ENCODE measurements at places on chromosomes 7 and 10.

DNA sequence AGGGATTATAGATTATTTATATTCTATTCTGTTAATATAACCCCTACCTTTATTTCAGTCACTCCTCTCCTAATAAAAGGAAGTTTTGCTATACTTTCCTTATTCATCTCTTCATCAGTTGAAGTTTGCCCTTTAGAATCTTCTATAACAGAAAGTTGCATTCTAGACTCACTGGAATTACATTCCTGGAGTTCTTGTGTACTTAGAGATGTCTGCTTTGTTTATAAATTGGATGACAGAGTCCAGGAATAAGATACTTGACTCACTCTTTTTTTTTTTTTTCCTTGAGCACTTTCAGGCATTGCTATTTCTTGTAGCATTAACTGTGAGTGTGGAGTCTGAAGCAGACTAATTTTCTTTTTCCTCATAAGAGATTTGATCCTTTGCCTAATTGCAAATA lies 640.8 kb downstream of the XPNPEP1 start:
- no peak for DNase-seq

- DNase-seq: no peak
These were observed 115.2 kb upstream of the ADAM12 start for GRCh38 chr10:126503392-126504062.

GRCh38 chr10:3159152-3159551 lies 13.4 kb downstream of the PITRM1 start:
- DNase-seq: no peak

DNA sequence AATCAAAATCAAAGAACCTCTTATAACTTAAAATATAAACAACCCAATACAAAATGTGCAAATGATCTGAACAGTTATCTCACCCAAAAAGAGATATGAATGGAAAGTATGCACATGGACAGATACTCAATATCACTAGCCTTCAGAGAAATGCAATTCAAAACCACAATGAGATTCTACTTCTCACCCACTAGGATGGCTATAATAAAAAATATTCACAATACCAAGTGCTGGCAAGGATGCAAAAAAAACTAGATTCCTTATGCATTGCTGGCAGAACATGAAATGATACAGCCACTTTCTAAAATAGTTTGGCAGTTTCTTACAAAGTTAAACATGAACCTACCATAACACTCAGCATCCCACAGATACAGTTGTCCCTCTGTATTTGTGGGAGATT lies 130.1 kb upstream of the LRRN3 start:
- no peak for DNase-seq

DNA sequence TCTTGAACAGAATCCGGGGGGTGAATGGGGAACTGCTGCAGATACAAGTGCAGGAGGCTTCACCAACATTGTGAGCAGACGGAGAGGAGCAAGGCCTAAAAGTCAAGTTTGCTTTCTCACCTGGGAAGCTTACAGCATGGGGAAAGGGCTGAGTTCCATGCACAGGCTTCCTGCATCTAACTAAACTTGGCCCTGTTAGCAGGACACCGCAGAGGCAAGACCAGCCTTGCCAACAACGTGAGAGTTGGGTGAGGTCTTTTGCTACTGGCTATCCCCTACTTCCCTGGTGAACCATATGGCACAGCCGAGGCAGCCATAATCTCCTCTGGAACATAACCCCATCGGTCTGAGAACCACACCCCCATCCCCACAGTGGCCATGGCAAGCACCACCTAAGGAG lies 14.2 kb upstream of the ADAM22 start:
- no peak for DNase-seq

GRCh38 chr10:71796749-71797405 lies 23.6 kb upstream of the VSIR start:
- no peak for DNase-seq

- no peak for DNase-seq
These were observed 143.0 kb downstream of the PRPF18 start for GRCh38 chr10:13729586-13730305.

DNA sequence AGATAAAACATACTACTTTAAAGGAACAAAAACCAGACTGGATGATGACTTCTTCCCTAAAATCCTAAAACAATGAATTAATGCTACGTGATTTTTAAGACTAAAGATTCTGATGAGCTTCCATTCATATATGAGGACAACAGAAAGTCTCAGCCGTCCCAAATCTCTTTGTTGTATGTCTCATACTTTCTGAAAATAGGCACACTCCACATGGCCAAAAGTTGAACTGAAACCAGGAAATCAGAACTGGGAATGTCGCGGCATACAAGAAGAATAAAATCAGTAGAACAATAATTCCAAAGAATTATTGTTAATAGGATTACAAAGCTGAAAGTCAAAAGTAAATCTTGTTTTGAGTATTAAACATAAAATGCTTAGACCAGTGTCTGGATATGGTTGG lies 195.4 kb upstream of the GHITM start:
- no peak for DNase-seq

DNA sequence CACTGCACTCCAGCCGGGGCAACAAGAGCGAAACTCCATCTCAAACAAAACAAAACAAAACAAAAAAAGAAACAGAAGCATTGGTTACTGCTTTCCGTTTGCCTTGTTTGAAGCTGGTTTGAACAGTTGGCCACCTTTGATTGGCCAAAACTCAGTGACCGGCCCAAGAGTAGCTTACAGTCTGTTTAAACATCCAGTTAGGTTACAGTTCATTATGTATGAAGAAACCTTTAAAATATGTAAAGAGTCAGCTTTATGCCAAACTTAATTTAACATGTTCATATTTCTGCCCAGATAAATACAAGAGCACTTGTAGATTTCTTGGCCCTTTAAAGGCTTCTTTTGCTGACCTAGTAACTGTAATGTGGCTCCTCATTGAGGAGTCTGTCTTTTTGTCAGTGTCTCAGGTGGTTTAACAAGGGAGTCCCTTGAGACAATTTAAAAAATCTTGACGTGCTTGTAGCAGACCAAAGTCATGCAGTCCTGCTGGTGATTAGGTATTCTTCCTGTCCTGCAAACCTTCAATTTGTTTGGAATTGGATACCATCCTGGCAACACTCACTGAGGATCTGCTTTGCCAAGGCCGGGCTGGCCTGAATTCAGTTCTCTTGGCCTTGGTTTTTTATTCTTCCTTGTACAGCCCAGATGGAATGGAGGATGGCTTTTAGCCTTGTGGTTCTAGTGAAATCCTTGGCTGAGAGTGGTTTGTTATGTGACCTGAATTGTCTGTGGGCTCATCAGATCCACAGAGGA lies 128.9 kb downstream of the PLXDC2 start:
- no peak for DNase-seq

DNA sequence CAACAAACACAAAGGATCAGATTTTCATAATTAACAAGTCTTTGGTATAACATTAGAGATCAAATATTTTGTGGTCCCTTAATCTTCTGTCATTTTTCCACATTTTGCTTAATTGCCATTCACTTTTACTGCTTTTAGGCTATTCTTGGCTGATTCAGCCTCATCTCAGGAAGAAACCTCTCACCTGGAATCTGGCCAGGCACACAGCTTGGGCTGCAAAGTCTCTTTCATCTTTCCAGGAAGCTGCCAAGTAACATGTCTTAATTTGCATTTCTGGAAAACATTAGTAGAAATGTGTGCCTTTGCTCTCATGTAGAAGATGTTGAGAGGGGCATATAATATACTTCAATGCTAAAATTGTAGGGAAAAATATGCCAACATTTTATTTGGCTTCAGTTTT lies 174.2 kb upstream of the STEAP4 start:
- no peak for DNase-seq

DNA sequence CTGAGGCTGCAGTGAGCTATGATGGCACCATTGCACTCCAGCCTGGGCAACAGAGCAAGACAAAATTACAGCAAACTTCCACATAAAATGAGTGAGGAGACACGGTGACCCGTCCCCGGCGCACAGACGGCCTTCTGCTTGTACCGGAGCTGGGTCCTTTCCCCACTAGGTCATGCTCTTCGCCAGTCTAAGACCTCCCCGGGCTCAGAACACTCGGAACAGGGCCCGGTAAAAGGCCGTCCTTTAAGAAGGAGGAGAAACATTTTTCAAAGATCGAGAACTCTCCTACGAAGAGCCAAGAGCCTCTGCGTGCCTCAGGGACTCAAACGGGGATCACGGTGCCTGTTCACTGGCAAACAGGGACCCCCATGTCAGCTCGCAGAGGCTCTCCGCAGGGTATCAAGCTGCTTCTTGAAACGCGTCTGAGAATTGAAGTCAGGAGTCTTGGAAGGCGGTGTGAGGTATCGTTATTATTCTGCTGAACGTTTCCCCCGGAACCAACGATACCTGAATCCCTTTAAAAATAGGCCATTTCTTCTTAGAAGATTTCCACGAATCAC lies 9.0 kb downstream of the CARD11 start:
- no peak for DNase-seq

DNA sequence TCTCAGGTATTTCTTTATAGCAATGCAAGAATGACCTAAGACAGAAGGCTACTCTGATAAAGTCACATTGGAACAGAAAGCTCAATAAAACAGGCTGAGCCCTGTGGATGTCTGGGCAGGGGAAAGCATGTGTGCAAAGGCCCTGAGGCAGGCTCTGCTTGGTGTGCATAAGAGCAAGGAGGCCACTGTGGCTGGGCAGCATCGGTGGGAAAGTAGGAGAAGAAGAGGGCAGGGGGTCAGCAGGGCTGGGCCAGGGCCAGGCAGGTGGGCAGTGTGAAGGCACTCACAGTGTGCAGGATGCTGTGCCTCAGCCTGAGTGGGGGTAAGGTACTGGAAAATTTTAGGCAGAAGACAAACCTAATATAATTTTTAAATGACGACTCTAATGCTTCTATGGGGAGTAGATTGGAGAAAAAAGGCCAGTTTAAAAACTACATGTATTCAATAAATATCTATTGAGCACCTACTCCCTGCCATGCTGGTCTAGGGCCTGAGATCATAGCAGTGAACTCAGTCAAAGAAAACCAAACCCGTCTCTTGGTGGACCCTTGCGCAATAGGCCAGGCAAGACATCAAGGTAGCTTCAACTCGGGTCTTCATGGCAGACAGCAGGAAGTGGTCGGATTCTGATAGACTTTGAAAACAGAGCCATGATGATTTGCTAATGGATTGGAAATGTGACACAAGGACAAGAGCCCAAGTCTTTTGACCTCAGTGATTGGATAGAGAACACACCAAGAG lies 572.3 kb downstream of the TCERG1L start:
- DNase-seq: no peak

GRCh38 chr10:87734987-87735827 lies 75.5 kb downstream of the PAPSS2 start:
- no peak for DNase-seq

- no peak for DNase-seq
These were observed 5.5 kb downstream of the SMARCD3 start for GRCh38 chr7:151243045-151243349.

DNA sequence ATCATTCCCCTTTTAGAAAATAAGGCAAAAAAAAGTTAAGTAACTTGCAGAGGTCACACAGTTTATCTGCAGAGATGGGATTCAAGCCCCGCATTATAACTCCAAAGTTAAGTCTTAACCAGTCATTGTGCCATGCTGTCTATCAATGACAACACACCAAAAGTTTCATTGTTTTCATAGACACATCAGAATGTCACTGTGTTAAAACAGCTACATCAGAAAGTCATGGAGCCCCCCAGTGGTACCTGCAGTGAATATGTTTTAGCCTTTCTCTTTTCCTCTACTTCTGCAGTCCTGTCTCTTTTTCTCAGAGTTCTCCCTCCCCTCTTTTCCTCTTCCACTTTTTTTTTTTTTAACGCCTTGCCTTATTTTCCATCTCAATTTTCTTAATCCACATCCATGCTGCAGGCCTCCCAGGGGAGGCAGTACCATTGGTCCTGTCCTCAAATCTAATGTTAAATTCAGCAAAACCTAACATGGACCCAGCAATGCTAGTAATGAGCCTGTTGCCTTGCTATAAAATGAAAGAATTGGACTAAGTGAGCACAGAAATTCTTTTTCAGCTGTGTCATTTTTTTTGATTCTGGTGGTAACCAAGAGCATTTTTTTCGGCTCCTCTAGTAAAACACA lies 3.8 kb upstream of the NRCAM start:
- DNase-seq: no peak

DNA sequence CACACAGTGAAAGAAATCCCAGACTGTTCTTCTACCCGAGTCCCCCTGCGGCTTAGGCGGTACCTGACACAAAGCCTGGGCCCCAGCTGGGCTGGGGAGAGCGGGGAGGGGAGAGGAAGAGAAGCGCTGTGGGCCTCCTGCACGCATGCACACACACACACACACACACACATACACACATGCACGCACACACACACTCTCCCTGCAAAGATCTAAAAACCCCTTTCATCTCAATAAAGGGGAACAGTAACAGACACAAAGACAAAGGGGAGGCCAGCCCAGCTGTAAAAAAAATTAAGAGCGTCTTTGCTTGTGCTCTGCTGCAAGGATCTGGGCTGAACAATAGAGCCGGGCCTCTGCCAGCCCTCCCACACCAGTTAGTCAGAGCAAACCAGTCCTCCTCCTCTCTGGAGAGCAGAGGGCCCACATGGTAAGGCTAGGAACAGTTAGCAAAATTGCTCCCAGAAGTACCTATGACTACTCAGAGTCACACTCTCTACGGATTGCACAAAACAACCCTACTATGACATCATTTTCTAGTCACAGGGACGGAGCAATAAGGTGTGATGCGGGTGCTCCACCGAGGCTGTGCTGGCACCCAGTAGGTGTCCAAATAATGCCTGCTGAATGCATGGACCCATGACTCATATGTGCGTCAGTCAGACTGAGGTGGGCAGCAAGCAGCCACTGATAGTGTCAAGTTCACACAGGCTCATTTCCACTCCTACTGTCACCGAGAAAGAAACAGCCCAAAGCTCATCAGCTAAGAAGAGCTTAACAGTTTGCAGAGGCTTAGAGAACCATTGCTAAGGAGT lies 9.2 kb downstream of the ITPRIP start:
- DNase-seq: peak; percentile 63

- no peak for DNase-seq
These were observed 513 bp downstream of the HOXA7 start for GRCh38 chr7:27155816-27156507.

GRCh38 chr10:91566115-91566514 lies 66.8 kb downstream of the PPP1R3C start:
- DNase-seq: no peak

GRCh38 chr7:20260223-20260622 lies 43.0 kb upstream of the MACC1 start:
- no peak for DNase-seq

- DNase-seq: no peak
These were observed 93.9 kb downstream of the SEPTIN7 start for GRCh38 chr7:35894721-35895120.

DNA sequence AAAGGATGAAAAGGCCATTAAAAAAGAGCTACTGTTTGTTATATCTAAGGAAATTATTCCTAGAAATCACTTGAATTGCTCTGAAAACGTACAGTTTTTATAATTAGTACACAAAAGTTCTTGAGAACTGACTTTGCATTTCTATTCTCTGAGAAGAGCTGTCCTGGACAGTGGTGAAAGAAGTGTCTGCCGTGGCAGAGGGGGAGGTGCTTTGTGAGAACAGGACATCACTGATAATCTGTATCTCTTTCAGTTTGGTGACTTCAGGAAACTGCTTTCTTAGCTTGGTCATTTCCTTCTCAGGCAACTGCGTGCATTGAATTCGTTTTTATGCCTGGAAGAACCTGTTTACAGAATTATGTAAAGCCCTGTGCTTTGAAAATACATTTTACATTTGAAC lies 52.1 kb downstream of the POLL start:
- DNase-seq: no peak

GRCh38 chr7:150986099-150986512 lies 4.7 kb upstream of the NOS3 start:
- peak; percentile 36 for DNase-seq

GRCh38 chr7:72538147-72538546 lies 126.0 kb upstream of the CALN1 start:
- DNase-seq: no peak

- DNase-seq: no peak
These were observed 83.0 kb upstream of the ELN start for GRCh38 chr7:73945022-73945421.

- DNase-seq: no peak
These were observed 808 bp downstream of the C10orf71 start for GRCh38 chr10:49299816-49300139.

All from activated effector memory CD4-positive, alpha-beta T cell treated with Interleukin-2 at 50 U/mL for 16 hours (primary cell).